ENCODE measurements at places on chromosomes 11 and 22.

DNA sequence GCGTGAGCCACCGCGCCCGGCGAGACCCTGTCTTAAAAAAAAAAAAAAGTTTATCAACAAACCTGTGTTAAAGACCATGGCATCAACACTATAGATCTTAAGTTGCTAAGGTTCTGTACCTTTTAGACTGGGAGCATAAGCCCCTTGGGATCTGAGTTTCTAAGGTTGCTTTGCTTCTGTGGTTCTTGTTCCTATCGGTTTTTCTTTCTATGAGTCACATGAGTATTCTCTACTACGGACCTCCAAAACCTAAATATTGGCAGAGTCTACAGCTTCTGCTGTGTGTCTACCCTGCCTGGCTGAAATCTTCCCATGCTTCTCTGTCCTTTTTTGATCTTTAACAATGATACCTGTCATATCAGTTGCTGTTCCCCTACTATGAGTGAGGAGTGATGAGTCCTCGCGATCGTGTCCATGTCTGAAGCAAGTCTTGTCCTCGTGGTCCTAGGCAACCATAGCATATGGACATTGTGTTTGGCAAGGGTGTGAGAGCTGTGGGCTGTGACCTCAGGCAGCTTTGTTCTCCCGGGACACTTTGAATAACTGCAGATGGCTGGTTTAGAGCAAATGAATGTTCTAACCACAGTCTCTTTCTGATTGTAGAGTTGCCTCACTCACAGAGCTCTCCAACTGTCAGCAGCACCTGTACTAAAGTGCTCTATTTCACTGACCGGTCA lies 9.0 kb upstream of the DLAT start:
- DNase-seq: peak; percentile 16

DNA sequence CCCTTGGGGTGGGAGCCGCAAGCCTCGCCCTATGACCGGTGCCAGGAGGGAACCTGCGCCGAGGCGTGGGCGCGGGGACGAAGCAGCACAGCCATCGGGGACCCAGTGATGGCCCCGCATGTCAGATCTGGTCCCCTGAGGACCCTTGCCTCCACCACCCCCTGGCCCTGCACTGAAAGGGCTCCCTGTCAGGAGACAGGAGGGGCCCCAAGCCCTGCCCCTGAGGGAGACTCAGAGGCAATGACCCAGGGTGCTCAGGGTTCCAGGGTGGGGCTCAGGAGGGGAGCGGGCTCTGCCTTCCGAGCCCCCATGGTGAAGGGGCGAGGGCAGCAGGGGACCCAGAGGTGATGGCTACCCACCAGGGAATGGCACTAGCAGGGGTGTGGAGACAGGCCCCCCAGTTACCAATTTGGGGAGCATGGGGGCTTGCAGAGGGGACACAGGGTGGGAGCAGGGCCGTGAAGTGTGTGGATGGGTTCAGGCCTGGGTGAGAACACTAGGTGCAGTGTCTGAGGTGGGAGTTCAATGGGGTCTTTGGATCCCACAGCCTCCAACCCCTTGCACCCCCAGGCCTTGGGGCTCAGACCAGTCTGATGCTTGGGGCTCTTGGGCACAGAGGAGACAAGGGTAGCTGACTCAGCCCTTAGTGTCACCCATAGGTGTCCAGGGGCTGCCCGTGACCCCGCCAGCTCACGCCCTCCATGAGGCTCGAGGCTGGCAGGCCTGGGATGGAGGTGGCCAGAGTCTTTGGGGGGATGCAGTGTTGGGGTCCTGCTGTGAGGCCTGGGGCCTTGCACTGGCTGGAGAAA lies 499 bp downstream of the LRRC56 start:
- no peak for DNase-seq

GRCh38 chr22:20479612-20480196 lies 15.9 kb downstream of the KLHL22 start:
- no peak for DNase-seq

DNA sequence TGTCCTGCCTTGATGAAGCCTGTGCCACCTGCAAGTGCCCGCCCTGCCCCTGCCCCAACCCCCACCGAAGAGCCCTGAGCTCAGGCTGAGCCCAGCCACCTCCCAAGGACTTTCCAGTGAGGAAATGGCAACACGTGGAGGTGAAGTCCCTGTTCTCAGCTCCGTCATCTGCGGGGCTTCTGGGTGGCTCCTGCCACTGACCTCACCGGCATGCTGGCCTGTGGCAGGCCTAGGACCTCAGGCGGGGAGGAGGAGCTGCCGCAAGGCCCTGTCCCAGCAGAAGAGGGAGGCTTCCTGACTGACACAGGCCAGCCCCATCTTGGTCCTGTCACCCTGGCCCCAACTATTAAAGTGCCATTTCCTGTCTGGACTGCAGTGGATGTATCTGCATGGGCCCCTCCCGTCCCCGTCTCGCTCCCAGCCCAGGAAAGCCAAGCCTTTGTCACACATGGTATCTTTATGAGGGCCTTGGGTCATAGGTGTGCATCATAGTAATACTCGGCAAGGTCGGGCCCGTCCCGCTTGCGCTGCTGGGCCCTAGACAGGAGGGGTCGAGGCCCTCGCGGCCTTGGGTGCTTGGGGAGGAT lies 882 bp downstream of the FREY1 start:
- peak; percentile 12 for DNase-seq

GRCh38 chr11:47002390-47002789 lies 65.8 kb downstream of the CSTPP1 start:
- DNase-seq: no peak

DNA sequence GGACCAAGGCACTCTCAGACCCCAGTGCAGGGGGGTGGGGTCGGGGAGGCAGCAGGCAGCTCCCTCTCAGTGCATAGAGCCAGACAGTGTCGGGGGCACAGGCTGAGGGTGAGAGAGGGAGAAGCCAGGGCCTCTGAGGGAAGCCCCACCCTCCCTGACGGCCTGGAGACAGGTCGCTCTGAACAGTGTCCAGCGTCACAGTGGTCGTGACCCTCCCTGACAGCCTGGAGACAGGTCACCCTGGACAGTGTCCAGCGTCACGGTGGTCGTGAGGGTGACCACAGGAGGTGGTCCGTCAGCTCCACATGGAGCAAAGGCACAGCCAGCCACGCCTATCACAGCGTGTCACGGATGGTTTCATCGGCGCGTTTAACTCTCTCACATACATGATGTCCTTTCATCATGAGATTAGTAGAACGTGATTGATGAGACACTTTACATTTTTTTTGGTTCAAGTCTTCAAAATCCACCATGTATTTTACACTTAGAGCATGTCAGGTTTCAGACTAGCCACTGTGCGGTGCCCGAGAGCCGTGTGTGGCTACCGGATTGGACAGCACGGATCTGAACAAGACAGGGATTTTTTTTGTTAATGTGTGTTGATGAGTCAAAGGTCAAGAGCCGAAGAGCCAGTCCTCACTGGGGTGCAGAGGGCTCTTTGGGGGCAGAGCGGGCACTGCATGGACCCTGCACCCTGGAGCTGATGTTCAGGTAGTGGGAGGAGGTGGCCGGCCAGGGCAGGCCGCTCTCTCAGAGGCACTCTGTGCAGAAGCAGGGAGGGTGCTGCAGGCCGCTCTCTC lies 23.9 kb upstream of the PANX2 start:
- DNase-seq: peak; percentile 56

DNA sequence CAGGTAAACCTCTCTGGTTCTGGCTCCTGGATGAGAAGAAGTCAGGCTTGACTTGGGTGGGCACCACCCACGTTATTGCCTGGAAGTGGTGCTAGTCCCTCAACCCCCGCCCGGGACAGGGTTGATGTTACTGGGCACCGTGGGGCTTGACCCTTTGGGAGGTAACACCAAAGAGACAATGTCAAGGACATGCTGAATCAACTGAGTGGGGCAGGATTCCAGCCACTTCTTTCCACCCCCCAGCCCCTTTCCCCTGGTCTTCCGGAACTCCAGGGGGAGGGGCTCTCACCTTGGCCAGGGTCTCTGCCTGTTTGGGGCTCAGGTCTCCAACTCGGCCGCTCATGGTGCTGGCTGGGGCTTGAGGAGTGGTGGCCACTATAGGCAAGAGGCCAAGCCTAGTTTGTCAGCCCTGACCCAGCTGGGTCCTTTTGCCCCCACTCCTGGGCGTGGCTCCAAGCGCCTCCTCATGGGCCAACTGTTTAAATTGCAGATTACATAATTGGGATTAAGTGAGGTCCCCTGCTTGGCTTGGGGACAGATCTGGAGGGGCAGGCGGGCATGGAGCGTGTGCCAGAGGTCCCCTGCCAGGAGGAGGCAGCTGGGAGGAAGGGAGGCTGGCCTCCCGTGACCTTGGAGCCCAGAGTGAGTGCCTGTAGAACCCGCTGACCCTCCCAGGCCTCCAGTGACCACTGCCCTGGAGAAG lies at the start of gene SEC14L3:
Gene SEC14L3 (minus strand): TSS at position 402 of the 703 bp plus-strand sequence. CDS start 59 bp downstream, at position 343.
- no peak for DNase-seq
